ENCODE measurements at places on chromosomes 6 and 20. TPM values are rescaled to one million over a fixed set of nuclear protein-coding genes. Genes with fewer than 3 reads are reported as not detected.

DST gene
- total RNA-seq: 13.0 TPM

TMEM14B gene
- total RNA-seq: 89.4 TPM

NOX3 gene
- total RNA-seq: not detected

EPPIN gene
- total RNA-seq: not detected

LTB gene
- 2,468 TPM for total RNA-seq

PRPF6 gene
- total RNA-seq: 85.6 TPM

ARMH2 gene
- total RNA-seq: 1.6 TPM

XKR7 gene
- total RNA-seq: not detected

WDR27 gene
- 19.6 TPM for total RNA-seq

RALGAPA2 gene
- total RNA-seq: 28.6 TPM

C20orf144 gene
- total RNA-seq: 0.29 TPM

VIP gene
- not detected for total RNA-seq

BTBD9 gene
- 21.7 TPM for total RNA-seq

SLC22A7 gene
- total RNA-seq: not detected

WFDC2 gene
- total RNA-seq: 0.34 TPM

SMPDL3A gene
- total RNA-seq: 2.1 TPM

COL9A3 gene
- total RNA-seq: not detected

CYP39A1 gene
- not detected for total RNA-seq

ZKSCAN4 gene
- total RNA-seq: 7.3 TPM

RIPOR2 gene
- 214 TPM for total RNA-seq

MOXD1 gene
- total RNA-seq: 0.39 TPM

CST2 gene
- not detected for total RNA-seq

Data from T-helper 1 cell treated with Interleukin-12 subunit alpha and Interleukin-12 subunit beta and Interleukin-4 antibody, amounts not matched to agents 30 ng/mL and 1 ng/mL, for 36 hours (primary cell).